NCI-H2227 treated with DMSO at 0.1 percent for 48 hours (cell line): ENCODE measurements at places on chromosomes 13 and 19.

GRCh38 chr13:108700422-108701170 is 71.2 kb downstream of the MYO16 start:
- no peak for DNase-seq

GRCh38 chr19:50823389-50824042 is at the start of gene KLK1:
Gene KLK1 (minus strand): TSS chr19:50823787. CDS start chr19:50823748, 39 bp downstream.
- no peak for DNase-seq

DNA sequence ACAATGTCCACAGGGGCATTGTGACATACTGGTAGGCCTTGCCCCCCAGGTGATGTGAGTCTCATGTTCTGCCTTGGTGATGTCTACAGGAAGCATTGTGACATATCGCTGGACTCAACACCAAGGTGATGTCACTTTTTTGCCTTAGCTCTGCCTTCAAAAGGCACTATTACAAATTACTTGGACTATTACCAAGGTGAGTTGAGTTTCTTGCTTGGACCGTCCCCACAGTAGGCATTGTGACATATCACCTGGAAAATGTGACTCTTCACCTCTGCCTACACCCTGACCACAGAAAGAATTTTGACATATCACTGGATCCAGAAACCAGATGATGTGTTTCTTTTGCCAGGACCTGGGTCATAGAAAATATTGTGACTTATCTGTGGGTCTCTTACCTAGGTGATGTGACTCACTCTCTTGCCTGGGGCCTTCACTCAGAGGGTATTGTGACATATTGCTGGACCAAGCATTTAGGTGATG is 60.6 kb upstream of the ZNF724 start:
- no peak for DNase-seq

- DNase-seq = no peak
Measured at GRCh38 chr19:7862413-7862951, 11.7 kb downstream of the PRR36 start.

DNA sequence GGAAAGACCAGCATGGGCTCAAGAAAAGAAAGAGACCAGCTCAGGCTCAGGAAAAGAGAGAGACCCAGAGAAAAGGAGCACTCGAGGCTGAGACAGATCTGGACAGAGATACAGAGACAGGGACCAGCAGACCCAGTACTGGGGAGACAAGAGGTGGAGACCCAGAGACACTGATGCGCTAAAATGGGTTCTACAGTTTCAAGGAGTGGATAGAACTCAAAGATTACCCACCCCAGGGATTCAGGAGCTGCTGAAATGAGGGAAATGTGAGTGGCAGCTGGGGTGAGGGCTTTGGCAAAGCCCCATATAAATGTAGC is 609 bp upstream of the ZSCAN18 start:
- no peak for DNase-seq

- DNase-seq = no peak
Measured at GRCh38 chr19:37695144-37695899, 24.2 kb downstream of the ZNF607 start.

GRCh38 chr19:52171321-52172169 is at the start of gene ZNF836:
Gene ZNF836 (minus strand): TSS chr19:52171621. CDS start chr19:52168072, 3,549 bp downstream.
- peak; percentile 80 for DNase-seq

GRCh38 chr13:40080676-40081075 is 425.2 kb downstream of the COG6 start:
- DNase-seq = no peak

GRCh38 chr19:42467183-42467760 is 24.5 kb upstream of the CXCL17 start:
- no peak for DNase-seq

- DNase-seq = peak; percentile 5
Measured at GRCh38 chr19:17234911-17235299, 8.9 kb downstream of the OCEL1 start.

DNA sequence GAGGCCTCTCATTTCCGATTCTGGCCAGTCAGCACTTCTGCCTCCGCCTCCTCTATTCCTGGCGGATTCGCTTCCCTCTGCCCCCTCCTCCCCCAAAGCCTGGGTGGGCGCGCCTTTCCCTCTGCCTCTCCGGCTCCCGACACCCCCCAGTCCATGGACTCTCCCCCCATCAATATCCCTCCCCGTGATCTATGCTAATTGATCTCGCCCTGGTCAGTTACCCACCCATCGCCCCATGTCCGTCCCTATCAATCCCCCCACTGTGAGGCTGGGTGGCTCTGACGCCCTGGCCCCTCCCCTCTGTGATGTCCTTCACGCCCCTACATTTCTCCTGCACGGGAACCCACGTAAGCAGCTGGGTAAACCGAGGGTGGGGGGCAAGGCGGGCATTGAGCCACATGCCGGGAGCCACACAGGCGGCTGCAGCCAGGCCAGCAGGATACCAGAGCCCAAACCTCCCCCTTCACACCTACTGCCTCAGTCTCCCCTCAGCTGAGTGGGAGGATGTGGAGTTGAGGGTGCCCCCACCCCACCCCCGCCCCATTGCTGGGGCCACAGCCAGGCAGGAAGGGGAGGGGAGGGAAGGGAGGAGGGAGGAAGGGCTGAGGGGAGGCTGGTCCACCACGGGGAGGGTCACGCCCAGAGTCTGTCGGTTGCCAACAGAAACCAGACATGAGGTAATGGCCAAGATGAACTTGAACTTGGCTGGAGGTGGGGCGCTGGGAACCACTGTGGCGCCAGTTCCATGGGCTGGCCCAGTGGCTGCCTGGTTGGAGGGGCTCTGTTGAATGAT is 21.0 kb downstream of the SMIM24 start:
- no peak for DNase-seq

DNA sequence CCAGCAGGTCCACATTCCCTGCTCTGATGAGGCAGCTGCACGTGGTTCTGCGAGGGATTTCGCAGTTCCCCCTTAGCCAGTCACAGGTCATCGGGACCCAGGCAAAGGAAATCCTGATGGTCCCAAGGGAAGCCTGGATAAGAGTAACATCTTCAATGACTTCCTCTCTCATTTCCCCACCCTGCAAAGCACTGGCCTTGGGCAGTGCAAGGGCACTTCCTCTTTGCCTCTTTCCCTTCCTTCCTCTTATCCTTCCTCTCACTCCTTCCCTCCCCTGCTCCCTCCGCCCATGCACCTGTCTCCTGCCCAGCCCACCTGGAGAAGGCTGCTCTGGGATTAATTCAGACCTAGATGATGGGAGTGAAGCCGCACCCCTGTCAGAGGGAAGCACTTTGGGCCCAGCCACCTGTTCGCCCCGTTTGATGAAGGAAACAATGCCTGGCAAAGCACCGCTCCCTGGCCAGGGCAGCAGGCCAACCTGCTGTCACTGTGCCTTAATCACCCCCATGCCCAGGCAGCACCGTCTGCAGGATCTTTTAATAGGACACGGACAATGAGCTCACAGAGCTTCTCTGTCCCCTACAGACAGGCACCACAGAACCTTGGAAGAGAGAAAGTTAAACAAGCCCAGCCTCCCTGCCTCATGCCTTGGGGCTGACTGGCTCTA is 113.5 kb upstream of the PABPC3 start:
- DNase-seq = no peak

- no peak for DNase-seq
Measured at GRCh38 chr13:110965038-110965754, 50.3 kb upstream of the ANKRD10 start.

DNA sequence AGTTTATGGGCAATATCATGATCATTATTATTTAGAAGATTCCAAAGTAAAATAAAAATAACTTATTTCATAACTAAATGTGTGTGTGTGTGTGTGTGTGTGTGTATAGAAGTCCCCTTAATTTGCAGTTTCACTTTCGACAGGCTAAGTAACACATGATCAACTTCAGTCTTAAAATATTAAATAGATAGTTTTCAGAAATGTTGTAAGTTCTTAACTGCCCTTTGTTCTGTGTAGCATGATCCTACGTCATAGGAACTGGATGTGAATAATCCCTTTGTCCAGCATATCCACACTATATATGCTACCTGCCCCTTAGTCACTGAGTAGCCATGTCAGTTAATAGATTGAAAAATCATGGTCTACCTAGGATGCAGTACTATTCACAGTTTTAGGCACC is 1863.5 kb upstream of the PCDH20 start:
- no peak for DNase-seq

DNA sequence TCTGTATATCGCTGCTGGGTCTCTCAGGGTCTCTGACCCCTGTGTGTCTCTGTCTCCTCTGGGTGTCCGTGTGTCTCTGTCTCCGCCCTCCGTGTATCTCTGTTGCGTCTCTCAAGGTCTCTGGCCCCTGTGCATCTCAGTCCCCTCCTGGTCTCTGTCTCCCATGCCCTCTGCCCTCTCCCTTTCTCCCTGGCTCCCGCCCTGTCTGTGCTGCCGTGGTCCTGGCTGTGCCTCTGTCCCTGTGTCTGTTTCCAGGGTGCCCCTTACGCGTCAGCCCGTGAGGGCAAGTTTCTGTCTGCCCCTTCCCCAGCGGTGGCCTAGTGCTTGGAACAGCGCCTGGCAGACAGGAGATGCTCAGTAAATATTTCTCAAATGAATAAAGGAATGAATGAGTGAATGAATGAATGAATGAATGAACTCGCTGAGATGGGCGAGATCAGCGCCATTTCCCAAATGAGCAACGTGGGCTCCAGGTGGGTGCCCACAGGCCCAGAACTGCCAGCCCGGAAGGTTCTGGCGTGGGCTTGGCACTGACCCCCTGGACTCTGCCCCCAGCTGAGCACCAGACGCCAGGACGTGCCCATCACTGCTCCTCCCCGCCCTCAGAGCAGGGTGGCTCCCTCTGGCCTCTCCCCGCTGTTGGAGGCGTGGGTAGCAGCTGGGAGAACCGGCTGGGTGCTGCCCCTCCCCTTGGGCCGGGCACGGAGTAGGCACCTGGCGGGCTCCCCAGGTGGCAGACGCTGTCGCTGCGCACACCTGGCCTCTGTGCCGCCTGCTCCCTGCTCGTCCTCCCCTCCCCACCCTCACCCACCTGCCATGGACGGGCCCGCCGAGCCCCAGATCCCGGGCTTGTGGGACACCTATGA is at the start of gene SULT2B1:
SULT2B1 (plus strand) TSS at position 736 of the 866 bp plus-strand sequence; CDS start at position 817, 81 bp downstream.
- no peak for DNase-seq

GRCh38 chr19:43485951-43486350 is 18.6 kb downstream of the PHLDB3 start:
- DNase-seq = no peak

- DNase-seq = no peak
Measured at GRCh38 chr13:74110053-74110452, 24.2 kb downstream of the KLF12 start.

DNA sequence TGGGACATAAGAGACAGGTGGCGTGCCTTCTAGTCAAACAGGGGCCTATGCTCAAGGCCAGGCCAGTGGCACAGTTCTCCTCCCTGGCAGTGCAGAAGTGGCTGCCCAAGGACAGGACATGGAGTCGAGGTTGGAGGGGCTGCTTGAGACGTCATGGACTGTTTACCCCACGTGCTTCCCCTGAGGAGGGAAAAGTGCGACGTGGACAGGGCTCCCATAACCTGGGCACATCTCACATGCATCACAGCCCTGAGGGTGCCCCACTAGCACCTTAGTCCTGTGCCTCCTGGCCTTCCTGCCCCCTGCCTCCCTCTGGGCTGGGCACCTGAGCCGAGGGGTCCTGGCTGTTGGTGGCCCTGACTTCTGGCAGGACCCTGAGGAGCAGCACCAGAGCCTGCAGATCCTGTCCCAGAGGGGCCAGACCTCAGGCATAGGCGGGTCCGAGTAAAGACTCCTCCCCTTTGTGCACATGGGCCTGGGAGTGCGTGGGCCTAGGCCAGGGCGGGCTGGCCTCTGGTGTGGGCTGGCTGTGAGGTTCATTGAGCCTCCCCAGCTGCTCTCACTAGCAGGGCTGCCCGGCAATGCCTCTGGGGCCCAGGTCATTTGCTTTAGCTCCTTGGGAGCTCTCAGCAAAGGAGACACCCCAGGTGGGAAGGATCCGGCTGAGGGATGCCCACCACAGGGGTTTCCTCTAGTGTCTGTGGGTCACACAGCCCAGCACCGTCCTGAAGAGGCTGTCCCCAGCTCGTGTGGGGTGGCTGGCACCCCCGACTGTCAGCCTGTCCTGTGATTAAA is 65.7 kb downstream of the CEBPG start:
- DNase-seq = no peak

DNA sequence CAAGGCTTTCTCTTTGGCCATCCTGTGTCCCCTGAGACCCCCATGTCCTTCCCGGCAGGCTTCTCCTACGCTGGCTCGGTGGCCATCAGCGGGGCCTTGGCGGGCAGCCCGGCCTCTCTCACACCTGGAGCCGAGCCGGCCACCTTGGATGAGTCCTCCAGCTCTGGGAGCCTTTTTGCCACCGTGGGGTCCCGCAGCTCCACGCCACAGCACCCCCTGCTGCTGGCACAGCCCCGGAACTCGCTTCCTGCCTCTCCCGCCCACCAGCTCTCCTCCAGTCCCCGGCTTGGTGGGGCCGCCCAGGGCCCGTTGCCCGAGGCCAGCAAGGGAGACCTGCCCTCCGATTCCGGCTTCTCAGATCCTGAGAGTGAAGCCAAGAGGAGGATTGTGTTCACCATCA is 14.2 kb downstream of the PLEKHJ1 start:
- no peak for DNase-seq

DNA sequence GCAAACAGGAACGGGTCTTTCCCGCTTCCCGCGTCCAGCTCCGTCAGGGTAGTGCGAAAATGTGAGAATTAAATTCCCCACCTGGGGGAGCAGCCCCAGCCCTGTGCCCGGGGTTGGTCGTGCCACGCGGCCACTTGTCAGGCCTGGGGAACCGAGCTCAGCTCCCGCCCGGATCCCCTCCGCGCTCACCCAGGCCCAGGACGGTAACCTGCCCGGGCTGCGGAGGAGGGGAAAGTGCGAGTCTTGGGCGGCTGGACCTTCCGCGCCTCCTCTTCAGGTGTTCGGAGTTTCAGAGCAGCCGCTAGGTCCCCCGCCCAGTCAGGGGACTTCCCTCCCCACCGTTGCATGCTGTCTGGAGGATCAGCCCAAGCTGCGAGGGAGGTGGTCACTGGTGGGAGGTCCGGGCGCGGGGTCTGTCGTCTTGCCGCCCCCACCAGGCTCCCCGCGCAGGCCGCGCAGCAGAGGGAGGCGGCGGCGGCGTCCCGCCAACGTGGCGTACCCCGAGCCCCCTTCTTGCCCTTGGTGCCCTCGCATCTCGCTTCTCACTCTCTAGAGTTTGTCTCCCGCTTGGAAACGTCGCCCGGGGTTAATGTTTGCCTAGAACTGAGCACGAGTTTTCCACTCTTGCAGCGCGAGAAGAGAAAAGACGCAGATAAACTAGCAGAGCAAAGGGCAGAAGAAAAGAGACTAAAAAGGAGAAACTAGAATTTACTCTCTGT is 8.1 kb downstream of the URAD start:
- no peak for DNase-seq

DNA sequence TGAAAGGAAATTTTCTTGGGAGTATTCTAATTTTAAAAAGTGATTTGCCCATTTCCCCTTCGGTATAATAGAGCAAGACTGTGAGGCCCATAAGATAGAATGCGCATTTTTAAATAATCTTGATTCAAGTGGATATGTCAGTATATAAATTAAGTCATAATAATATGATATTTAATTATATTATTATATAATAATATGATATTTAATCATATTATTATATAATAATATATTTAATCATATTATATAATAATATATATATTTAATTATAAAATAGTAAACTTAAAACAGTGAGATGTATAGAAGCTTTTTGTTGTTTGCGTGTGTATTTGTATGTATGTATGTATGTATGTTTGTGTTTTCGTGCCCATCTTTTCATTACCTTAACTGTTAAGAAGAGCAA is 682.5 kb downstream of the PCDH9 start:
- DNase-seq = no peak
